ENCODE measurements at places on chromosomes 1 and 21.
A peak's percentile ranks its signal among the peaks of the same experiment; 100 is the strongest.

GRCh38 chr1:36339615-36340014, 16.2 kb upstream of the EVA1B start:
- DNase-seq = no peak

GRCh38 chr1:242605521-242605920, 81.0 kb upstream of the PLD5 start:
- DNase-seq = no peak

GRCh38 chr1:232367293-232367692, 262.6 kb downstream of the SIPA1L2 start:
- DNase-seq = no peak

GRCh38 chr1:78619803-78620579, at the start of gene IFI44L:
Gene IFI44L, plus strand, starts transcription at chr1:78620448. Its CDS starts 7,468 bp downstream, at chr1:78627916.
- DNase-seq = peak; percentile 68

GRCh38 chr1:5610432-5610831, 381.8 kb downstream of the NPHP4 start:
- DNase-seq = no peak

Measured in NAMALWA (cell line).